ENCODE measurements at places on chromosomes 16 and 17.
A peak's percentile ranks its signal among the peaks of the same experiment; 100 is the strongest.

GRCh38 chr17:64964796-64965195 is 45.5 kb upstream of the LRRC37A3 start:
- no peak overlapping the region for H3K4me3 ChIP-seq
- no peaks in the 10 kb centered on the region for H3K27me3 ChIP-seq
- no peaks in the 10 kb centered on the region for H3K4me1 ChIP-seq
- no peaks in the 10 kb centered on the region for H3K36me3 ChIP-seq

GRCh38 chr17:56173026-56173425 is 19.8 kb downstream of the ANKFN1 start:
- no peaks in the 10 kb centered on the region for H3K4me1 ChIP-seq
- no peak overlapping the region for H3K4me3 ChIP-seq
- no peak overlapping the region for H3K27ac ChIP-seq
- no peak for DNase-seq

DNA sequence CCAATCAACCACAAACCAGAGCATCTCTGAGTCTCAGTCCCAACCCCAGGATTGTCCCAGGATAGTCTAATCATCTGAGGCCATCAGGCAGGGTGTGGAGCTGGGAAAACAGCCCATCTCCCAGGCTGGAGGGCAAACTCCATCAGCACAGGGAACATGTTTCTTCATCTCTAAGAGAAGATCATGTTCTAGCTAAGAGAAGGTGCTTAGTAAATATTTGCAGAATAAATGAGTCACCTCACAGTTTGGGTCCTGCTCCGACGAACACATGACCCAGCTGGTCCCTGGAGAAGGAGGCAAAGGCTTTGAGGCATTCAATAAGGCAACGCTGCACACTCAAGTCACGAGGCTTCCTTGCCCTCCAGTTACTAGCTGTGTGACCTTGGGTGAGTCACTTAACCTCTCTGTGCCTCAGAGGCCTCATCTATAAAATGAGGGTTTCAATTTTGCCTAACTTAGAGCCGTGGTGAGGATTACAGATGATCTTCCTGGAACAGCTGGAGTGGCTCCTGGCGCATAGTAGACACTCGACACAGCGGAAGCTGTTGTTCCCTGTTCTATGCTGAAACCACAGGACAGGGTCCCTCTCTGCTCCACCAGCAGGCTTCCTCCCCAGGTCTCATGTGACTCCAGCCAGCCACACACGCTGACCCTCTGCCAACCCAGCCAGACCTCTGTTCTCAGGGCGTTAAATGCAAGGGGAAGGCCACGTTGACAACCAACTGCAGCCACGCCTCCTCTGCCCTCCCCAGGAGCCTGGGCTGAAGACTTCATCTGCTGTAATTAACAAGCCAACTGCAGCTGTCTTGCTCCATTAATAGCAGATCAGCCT is 10.3 kb upstream of the RPL38 start:
- no peaks in the 10 kb centered on the region for H3K4me1 ChIP-seq
- no peaks in the 10 kb centered on the region for H3K27me3 ChIP-seq
- no peak for DNase-seq
- no peak overlapping the region for H3K27ac ChIP-seq

- H3K36me3 ChIP-seq, result no peaks in the 10 kb centered on the region
- H3K27ac ChIP-seq, result peak overlapping the region; percentile 67
- no peak overlapping the region for H3K4me3 ChIP-seq
- peak; percentile 69 for DNase-seq
Measured at GRCh38 chr16:15803618-15804017, 53.2 kb downstream of the MYH11 start.

DNA sequence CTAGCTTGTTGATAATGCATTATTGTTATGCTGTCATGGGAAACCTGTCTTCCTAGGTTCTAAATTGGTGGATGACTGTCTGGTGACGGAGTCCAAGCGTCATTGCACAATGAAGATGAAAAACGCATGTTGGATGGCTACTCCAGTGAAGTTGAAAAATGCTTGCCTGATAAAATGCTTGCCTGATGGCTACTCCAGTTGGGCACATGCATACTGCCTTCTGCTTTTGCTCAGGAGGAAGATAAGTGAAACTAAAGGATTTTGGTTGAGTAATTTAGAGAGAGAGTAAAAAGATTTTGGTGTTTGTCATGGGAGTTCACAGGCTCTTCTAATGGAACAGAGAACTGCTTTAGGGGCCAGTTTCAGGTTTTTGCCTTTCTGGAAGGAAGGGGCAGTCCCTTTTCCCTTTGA is 118.6 kb downstream of the PRKCA start:
- DNase-seq, result peak; percentile 66
- peaks cover 4% of the 10 kb centered on the region for H3K4me1 ChIP-seq
- no peaks in the 10 kb centered on the region for H3K36me3 ChIP-seq
- no peaks in the 10 kb centered on the region for H3K27me3 ChIP-seq

- no peak for DNase-seq
- no peaks in the 10 kb centered on the region for H3K36me3 ChIP-seq
- H3K4me3 ChIP-seq, result no peak overlapping the region
- no peaks in the 10 kb centered on the region for H3K27me3 ChIP-seq
- no peak overlapping the region for H3K27ac ChIP-seq
Measured at GRCh38 chr16:14175086-14175485, 104.0 kb downstream of the MRTFB start.

- peak overlapping the region; percentile 97 for H3K4me3 ChIP-seq
- H3K4me1 ChIP-seq, result peaks cover 11% of the 10 kb centered on the region
- DNase-seq, result no peak
- no peaks in the 10 kb centered on the region for H3K27me3 ChIP-seq
Measured at GRCh38 chr16:58128711-58129096, 477 bp downstream of the CFAP20 start.

GRCh38 chr16:14181371-14182050 is 110.4 kb downstream of the MRTFB start:
- H3K27ac ChIP-seq, result no peak overlapping the region
- H3K36me3 ChIP-seq, result no peaks in the 10 kb centered on the region
- no peaks in the 10 kb centered on the region for H3K27me3 ChIP-seq
- no peaks in the 10 kb centered on the region for H3K4me1 ChIP-seq
- no peak for DNase-seq
- no peak overlapping the region for H3K4me3 ChIP-seq

DNA sequence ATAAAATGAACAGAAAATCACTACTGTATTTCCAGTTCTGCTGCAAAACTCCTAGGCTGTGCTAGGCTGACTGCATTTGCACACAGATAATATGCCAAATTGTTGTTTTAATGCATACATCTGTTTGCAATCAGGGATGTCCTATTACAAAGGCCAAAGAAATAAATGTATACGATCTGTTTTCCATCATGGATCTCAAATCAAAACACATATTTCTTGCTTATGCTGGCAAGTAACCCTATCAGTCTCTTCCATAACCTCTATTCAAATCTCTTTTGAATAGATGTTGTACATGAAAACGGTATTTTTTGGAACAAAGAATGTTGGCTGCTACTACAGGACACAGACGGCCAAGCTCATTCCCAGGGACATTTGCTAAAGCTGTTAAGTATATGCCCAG is 56.6 kb downstream of the DUSP14 start:
- no peaks in the 10 kb centered on the region for H3K27me3 ChIP-seq
- no peak overlapping the region for H3K4me3 ChIP-seq
- H3K4me1 ChIP-seq, result no peaks in the 10 kb centered on the region
- DNase-seq, result no peak
- H3K27ac ChIP-seq, result no peak overlapping the region

- DNase-seq, result no peak
- no peak overlapping the region for H3K4me3 ChIP-seq
- no peaks in the 10 kb centered on the region for H3K36me3 ChIP-seq
- no peak overlapping the region for H3K27ac ChIP-seq
- peaks cover 5% of the 10 kb centered on the region for H3K4me1 ChIP-seq
Measured at GRCh38 chr16:3122926-3123570, 10.7 kb downstream of the ZNF205 start.

GRCh38 chr16:11585460-11586377 is 1.0 kb downstream of the LITAF start:
- DNase-seq, result no peak
- no peaks in the 10 kb centered on the region for H3K27me3 ChIP-seq
- no peaks in the 10 kb centered on the region for H3K36me3 ChIP-seq

- no peak overlapping the region for H3K4me3 ChIP-seq
- H3K36me3 ChIP-seq, result no peaks in the 10 kb centered on the region
- no peak for DNase-seq
- no peaks in the 10 kb centered on the region for H3K4me1 ChIP-seq
- no peaks in the 10 kb centered on the region for H3K27me3 ChIP-seq
- no peak overlapping the region for H3K27ac ChIP-seq
Measured at GRCh38 chr17:80910043-80910442, 81.6 kb upstream of the CHMP6 start.

- no peak overlapping the region for H3K4me3 ChIP-seq
- H3K27ac ChIP-seq, result no peak overlapping the region
- DNase-seq, result no peak
- H3K36me3 ChIP-seq, result no peaks in the 10 kb centered on the region
Measured at GRCh38 chr17:64162554-64162953, 32.6 kb upstream of the ERN1 start.

- no peaks in the 10 kb centered on the region for H3K36me3 ChIP-seq
- no peak overlapping the region for H3K4me3 ChIP-seq
- H3K27me3 ChIP-seq, result no peaks in the 10 kb centered on the region
- H3K27ac ChIP-seq, result no peak overlapping the region
- no peak for DNase-seq
- no peaks in the 10 kb centered on the region for H3K4me1 ChIP-seq
Measured at GRCh38 chr16:47198180-47198575, 54.4 kb upstream of the NETO2 start.

GRCh38 chr16:86038926-86039310 is 140.0 kb downstream of the IRF8 start:
- H3K36me3 ChIP-seq, result no peaks in the 10 kb centered on the region
- H3K27me3 ChIP-seq, result no peaks in the 10 kb centered on the region
- no peak overlapping the region for H3K4me3 ChIP-seq
- no peak overlapping the region for H3K27ac ChIP-seq
- H3K4me1 ChIP-seq, result no peaks in the 10 kb centered on the region
- DNase-seq, result no peak

DNA sequence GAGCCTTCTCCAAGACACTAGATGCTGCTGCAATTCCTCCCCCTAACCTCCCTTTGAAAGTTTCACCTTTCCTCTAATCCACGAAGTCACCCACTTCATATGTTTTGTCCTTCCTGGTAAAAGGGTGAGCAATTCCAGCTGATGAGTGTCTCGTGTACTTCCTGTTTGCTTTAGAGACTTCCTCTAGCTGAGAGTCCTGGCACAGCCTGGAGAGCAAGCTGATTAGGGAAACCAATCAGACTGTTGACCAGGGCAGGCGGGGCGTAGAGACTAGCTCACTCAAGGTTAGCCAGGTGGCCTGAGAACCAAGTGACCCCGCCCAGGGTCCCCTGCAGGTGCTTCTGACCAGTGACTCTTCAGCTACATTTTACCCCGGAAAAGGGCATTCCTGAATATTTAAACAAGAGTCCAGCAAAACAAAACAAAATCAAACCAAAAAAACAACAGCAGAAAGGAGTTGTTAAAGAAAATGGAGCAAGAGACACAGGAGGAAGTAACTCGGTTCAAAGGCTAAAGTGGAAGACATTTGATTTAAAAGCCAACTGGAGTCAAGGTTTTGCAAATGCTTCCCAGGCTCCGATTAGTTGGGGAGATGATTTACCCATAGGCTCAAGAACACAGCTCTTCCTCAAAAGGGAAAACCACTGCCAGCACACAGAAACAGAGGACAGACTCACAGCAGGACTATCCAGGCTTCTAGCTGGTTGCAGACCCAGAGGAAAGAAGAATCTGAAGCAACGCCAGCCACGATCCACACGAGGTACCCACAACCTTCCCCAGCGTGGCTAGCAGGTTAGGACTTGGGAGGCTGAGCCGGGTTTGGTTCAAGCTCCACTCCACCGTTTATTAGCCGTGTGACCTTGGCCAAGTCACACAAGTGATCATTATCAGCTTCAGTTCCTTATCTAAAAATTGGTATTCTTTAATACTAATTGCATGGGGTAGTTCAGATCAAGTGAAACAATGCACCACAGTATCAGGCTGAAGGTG is 13.4 kb downstream of the HSPB9 start:
- no peak overlapping the region for H3K4me3 ChIP-seq
- DNase-seq, result no peak
- H3K27ac ChIP-seq, result peak overlapping the region; percentile 15

DNA sequence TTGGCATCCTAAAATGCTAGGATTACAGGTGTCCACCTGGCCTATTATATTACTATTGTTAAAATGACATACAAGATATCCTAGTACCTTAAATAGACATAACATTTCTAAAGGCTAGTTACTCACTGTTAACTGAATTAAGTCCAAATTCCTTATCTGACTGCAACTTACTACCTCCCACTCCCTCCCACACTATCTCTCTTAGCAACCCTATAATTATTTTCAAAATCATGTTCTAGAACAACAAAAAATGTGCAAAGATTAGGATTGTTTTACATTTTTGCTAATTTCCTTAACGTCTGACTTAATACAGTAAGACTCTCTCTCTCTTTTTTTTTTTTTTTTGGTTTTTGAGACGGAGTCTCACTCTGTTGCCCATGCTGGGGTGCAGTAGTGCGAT is 2.2 kb upstream of the ATF7IP2 start:
- DNase-seq, result no peak
- no peak overlapping the region for H3K27ac ChIP-seq
- H3K27me3 ChIP-seq, result no peaks in the 10 kb centered on the region
- H3K4me3 ChIP-seq, result no peak overlapping the region
- no peaks in the 10 kb centered on the region for H3K4me1 ChIP-seq

GRCh38 chr17:67349420-67349819 is 17.0 kb downstream of the PSMD12 start:
- no peak for DNase-seq
- no peaks in the 10 kb centered on the region for H3K27me3 ChIP-seq
- no peaks in the 10 kb centered on the region for H3K4me1 ChIP-seq
- H3K4me3 ChIP-seq, result no peak overlapping the region
- no peak overlapping the region for H3K27ac ChIP-seq

GRCh38 chr17:19752216-19753050 is 4.3 kb upstream of the ALDH3A1 start:
- peak overlapping the region; percentile 50 for H3K27ac ChIP-seq
- H3K27me3 ChIP-seq, result no peaks in the 10 kb centered on the region
- H3K36me3 ChIP-seq, result no peaks in the 10 kb centered on the region
- H3K4me1 ChIP-seq, result no peaks in the 10 kb centered on the region
- no peak overlapping the region for H3K4me3 ChIP-seq

GRCh38 chr16:88039591-88039990 is 88.4 kb downstream of the BANP start:
- H3K27ac ChIP-seq, result no peak overlapping the region
- H3K27me3 ChIP-seq, result no peaks in the 10 kb centered on the region
- no peaks in the 10 kb centered on the region for H3K36me3 ChIP-seq

GRCh38 chr16:67349172-67349571 is 22.6 kb downstream of the LRRC36 start:
- no peaks in the 10 kb centered on the region for H3K36me3 ChIP-seq
- DNase-seq, result no peak
- no peak overlapping the region for H3K4me3 ChIP-seq
- H3K27ac ChIP-seq, result no peak overlapping the region

DNA sequence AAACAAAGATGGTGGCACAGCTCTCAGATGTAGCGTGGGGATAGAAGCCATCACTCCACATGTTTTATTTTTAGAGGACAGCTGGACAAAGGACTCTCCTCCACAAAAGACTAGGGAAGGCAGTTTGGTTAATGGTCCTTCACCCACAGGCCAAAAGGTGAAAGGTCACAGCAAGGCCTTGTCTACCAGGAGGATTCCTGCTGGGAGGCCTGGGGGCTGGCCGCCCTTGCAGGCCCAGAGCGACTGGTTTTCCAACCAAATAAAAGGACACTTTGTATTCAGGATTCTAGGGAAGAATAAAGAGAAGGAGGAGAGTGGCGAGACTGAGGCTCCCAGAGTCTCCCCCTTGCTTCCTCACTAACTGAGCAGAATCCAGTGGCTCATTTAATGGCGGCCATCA is 94.3 kb downstream of the AXIN2 start:
- H3K4me3 ChIP-seq, result no peak overlapping the region
- DNase-seq, result no peak

GRCh38 chr17:44214896-44215295 is 4.6 kb downstream of the UBTF start:
- no peak overlapping the region for H3K4me3 ChIP-seq
- H3K27ac ChIP-seq, result no peak overlapping the region
- no peaks in the 10 kb centered on the region for H3K27me3 ChIP-seq
- DNase-seq, result no peak
